LHCN-M2 (cell line): ENCODE measurements at places on chromosomes 6 and 20.

DNA sequence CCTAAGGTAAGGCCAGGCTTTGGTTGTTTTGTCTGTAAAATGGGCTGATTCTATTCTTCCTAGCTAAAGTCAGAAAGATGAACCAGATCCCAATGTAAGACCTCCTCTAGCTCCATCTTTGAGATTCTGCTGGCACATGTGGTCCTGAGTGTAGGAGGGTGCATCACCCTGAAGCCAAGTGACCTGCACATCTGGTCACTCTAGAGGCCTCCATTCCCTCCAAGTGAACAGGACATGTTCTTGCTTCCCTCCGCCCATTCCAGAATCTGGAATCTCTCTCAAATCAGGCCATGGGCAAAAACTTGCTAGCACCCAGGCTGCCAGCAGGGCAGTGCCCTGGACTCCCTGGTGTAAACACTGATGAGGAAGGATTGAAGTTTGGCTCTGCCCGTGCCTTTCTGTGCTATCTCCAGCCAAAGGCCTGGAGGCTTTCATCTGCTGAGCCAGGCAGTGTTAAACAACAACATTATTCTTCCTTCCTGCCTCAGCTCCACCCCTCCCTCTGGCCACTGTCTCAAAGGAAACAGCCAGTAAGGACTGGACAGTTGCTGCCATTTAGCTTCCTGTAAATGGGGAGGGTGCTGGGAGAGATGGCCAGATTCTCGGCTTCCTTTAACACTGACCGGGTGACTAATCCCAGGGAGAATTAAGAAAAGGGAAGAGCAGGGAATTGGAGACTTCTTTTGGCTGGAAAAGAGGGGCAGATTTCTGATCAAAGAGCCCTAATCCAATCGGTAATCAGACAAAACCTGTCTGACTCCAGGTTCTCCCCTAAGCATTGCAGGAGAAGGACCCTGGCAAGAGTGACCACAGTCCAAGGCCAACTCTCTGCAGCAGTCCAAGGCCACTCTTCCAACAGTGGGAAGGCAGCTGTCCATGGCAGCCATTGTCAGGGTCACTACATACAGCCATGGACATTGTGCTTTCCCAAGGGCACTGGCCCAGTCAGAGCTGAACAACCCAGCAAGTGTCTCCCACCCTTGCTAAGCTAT is 19.5 kb upstream of the ADGRF1 start:
- DNase-seq = peak; percentile 35

DNA sequence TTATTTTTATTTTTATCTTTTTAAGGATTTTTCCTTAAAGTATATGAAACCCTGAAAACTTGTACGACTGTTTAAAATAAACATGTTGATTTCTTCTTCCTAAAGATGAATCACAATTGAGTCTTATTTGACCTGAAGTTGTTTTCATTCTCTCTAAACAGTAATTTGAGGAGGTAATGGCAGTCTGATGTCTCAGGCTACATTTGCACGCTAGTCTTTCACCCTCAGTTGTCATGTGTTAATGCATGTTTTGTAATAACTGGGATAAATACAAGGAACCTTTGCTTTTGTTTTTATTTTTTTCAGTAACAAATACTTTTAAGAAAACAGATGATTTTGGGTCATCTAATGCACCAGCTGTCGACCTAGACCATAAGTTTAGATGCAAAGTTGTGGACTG is 55.2 kb downstream of the SCAND1 start:
- DNase-seq = no peak

DNA sequence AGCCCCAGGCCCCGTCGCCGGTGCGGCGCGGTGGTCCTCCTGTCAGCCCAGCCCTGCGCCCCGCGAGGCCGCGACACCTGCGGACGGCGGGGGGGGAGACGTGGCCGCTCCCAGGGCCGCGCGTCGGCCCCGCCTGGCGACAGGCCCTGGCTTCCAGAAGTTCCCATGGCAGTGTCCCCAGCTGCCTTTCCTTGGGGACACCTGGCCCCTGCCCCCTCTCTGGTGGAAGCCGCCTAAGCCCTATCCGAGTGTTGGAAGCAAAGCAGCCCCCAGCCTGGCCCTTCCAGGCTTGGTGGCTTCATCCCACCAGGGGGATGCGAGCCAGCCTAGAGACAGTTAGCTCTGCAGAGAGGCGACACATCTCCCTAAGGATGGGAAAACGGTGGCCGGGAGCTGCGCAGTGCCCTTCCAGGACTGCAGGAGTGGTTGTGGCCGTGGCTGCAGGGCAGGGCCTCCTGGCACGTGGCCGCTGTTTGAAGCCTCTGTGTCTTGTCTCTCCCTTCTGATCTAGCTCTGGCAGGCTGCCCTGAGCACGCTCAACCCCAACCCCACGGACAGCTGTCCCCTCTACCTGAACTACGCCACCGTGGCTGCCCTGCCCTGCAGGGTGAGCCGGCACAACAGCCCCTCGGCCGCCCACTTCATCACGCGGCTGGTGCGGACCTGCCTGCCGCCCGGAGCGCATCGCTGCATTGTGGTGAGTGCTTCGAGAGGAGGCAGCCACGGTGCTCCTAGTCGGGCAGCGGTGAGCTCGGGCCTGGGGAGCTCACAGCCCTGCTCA is 816 bp downstream of the NPEPL1 start:
- no peak for DNase-seq

DNA sequence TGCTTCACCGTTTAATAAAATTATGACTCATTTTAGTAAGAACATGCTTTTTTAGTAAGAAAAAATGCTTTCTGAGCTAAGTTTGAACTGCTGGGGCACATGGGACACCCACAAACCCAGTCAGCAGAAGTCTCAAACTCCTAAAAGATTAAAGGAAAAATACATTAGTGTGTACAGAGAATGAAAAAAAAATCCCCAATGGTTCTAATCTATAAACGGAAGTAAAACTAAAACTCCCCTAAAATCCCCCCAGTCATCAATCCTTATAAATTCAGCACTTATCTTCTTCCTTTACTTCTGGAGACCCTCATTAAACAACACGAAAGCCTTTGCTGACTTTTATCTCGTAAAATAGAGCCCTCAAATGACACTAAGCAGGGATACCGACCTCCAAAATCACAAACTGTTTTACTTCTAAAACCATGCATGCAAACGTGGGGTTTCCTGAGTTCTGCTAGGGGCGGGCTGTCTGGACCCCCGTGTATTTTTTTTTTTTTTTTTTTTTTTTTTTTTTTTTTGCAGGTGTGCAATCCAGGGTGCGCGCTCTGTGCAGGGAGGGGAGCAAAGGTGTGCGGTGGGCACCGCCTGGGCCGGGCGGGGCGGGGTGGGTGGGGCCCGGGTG is 1.1 kb upstream of the MYB start:
- DNase-seq = peak; percentile 34

DNA sequence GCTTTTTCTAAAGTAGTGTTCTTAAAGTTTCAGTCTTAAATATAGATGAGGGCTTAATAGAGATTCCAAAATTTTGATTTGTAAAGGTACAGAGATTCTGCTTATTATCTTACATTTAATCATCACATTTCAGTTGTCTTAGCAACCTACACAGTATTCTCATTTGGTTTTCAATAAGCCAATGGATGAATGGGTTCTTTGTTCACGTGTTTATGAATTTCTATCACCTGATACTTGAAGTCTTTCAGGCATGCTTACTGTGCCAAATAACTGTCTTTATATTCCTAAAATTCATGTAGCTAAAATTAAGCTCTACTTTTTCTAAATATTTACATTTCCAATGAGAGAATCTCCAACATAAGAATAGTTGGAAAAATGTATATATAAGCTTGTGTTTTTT is 152.7 kb downstream of the EYA4 start:
- no peak for DNase-seq

DNA sequence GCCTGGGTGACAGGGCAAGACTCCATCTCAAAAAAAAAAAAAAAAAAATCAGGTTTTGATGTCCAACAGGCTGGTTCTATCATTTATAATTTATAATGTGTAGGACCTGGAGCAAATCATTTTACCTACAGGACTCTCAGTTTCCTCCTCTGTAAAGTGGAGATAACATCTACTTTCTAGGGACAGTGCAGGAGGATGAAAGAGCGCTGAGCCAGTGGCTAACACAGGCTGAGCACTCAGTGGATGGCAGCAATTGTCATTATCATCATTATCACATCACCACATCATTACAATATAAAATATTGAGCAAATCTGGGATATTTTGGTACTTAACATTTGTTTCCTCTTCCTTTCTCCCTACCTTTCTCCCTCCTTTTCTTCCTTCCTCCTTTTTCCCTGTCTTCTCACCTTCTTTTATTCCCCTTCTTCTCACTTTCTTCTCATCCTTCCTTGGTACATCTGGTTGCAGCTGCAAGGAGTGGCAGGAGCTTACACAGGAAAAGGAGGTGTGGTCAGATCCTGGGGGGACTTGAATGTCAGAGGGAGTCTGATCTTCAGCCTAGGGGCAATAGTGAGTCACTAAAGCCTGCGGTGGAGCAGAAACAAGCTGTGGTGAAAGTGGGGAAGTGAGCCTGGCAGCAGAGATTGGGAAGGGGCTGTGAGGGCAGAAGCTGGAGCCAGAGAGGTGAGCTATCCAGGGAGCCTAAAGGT is 24.6 kb upstream of the CTNNBL1 start:
- no peak for DNase-seq

- DNase-seq = no peak
Observed at GRCh38 chr6:90202156-90202555, 94.5 kb downstream of the BACH2 start.

DNA sequence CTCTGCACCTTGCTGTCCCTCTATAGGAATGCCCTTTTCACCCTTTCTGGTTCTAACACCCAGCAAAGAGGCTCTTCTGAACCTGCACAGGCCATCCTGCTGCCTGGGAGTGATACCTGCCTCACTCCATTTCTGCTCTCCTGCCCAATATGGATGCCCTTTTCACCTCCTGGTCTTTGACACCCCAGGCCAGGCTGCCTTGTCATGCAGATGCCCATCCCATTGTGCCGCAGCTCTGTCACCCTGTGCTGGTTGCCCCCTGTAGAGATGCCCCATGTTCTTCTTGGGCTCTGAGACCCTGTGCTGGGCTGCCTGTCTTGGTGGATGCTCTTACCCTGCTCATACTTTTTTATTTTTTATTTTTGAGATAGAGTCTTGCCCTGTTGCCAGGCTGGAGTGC is 95.3 kb downstream of the CDKAL1 start:
- DNase-seq = no peak

DNA sequence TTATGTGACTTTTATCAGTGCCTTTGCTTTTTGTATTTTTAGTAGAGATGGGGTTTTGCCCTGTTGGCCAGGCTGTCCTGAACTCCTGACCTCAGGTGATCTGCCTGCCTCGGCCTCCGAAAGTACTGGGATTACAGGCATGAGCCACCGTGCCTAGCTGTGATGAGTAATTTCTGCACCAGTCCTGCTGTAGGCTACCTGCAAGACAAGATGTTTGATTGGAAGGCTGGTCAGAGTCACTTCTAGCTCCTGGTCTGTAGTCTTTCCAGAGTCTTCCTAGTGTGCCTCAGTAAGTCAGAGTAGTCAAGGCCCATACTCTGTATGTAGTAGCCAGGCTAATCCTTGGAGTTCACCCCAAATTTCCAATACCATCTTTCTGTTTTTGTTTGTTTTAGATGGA is 8.9 kb downstream of the TIAM2 start:
- DNase-seq = no peak

DNA sequence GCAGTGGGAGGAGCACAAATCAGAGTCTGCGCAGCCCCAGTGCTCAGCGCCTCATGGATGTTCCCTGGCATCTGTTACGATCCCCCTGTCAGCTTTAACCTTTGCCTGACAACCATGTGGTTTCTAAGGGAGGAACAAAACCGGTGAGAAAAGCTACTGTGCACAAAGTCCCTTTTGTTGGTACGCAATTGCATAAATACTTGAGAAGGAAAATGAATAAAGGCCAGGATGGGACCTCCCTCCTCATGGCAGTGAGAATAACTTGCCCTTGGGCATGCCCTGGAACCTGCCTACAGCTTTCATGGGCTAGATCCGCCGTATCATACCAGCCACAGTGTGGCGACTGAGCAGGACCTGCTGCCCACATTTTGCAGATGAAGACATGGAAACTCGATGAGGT is 81.0 kb downstream of the RIN2 start:
- DNase-seq = no peak

DNA sequence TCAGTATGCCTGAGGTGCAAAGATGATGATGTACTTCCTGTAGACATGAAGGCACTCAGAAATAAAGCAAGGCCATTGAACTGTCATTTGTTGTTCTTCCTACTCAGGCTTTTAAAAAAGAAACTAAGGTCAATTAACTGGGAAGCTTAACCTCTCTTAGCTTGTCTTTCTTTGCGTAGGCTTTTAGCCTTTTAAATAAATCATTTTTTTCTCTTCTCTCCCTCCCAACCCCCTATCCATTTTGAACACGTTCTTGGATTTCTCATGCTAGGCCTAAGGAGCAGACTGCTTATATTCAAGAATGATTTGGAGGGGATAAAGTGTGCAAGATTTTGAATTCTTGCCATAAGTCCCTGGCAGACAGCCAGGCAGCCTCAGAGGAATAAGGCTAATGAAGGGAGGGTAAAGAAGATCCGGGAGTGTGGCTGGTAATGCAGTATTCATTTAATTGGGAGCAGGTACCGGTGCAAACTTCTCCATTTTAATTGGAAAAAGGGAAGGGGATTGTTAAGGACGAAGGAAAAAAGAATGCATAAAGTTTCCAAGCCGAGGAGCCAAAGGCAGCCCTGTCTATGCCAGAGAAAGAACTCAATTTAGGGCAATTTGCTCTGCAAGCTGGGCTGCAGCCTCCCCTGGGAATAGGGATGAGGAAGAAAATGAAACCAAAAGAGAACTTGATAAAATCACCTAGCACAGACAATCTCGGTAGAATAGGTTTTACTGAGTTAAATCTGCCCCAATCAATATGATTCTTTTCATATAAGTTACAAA is 343.8 kb upstream of the MMS22L start:
- DNase-seq = peak; percentile 57

- no peak for DNase-seq
Observed at GRCh38 chr6:44804546-44805159, 417.1 kb downstream of the CDC5L start.

- peak; percentile 50 for DNase-seq
Observed at GRCh38 chr20:53805895-53806384, 212.3 kb upstream of the ZNF217 start.

- no peak for DNase-seq
Observed at GRCh38 chr6:1950631-1951030, 294.8 kb downstream of the GMDS start.
